ENCODE measurements at places on chromosomes 4 and X.

GRCh38 chr4:9849538-9849920 lies 68.1 kb downstream of the DRD5 start:
- H3K4me1 ChIP-seq, result peaks cover 1% of the 10 kb centered on the region
- H3K27ac ChIP-seq, result no peak overlapping the region
- no peaks in the 10 kb centered on the region for H3K27me3 ChIP-seq
- DNase-seq, result no peak
- H3K4me3 ChIP-seq, result no peak overlapping the region

DNA sequence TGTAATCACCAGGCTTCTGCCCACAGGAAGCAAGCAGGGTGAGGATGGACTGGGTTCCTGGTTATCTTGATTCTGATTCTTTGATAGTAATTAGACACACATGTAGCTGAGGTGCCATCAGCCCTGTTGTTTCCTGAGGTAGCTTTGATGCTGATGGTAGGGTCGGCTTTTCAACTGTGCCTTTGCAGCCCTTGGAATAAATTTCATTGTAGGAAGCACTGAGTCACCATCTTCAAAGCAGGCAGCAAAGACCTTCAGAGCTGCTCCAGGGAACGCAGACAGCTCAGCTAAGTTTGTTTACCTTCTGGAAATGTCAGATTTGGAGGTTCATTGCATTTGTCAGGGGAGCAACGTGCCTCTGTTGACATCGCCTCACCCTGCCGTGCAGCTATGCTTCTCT lies 135.4 kb downstream of the ASMT start:
- no peak overlapping the region for H3K27ac ChIP-seq
- H3K36me3 ChIP-seq, result no peaks in the 10 kb centered on the region
- H3K4me3 ChIP-seq, result no peak overlapping the region
- no peaks in the 10 kb centered on the region for H3K4me1 ChIP-seq

- no peaks in the 10 kb centered on the region for H3K27me3 ChIP-seq
- no peak overlapping the region for H3K4me3 ChIP-seq
- H3K4me1 ChIP-seq, result no peaks in the 10 kb centered on the region
- H3K36me3 ChIP-seq, result no peaks in the 10 kb centered on the region
- peak; percentile 18 for DNase-seq
- H3K27ac ChIP-seq, result no peak overlapping the region
These were observed 49.0 kb upstream of the TRAM1L1 start for GRCh38 chr4:117134386-117134785.

- H3K4me3 ChIP-seq, result no peak overlapping the region
- H3K27me3 ChIP-seq, result no peaks in the 10 kb centered on the region
- no peak overlapping the region for H3K27ac ChIP-seq
- DNase-seq, result no peak
These were observed 73.4 kb downstream of the NBDY start for GRCh38 chrX:56802428-56802827.

DNA sequence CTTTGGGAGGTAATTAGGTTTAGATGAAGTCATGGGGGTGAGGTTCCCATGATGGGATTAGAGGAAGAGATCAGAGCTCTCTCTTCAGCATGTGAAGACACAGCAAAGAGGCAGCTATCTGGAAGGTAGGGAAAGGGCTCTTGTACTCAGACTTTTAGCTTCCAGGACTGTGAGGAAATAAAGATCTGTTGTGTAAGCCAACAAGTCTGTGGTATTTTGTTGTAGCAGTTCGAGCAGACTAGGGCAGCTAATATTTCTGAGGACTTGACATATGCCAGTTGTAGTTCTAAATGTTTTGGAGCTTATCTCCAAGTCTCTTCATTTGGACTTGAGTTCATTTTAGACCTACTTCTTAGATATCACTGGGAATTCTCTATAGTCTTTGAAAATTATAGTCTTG lies 137.3 kb upstream of the PDE5A start:
- no peak for DNase-seq
- no peak overlapping the region for H3K4me3 ChIP-seq
- H3K4me1 ChIP-seq, result no peaks in the 10 kb centered on the region
- no peaks in the 10 kb centered on the region for H3K36me3 ChIP-seq

DNA sequence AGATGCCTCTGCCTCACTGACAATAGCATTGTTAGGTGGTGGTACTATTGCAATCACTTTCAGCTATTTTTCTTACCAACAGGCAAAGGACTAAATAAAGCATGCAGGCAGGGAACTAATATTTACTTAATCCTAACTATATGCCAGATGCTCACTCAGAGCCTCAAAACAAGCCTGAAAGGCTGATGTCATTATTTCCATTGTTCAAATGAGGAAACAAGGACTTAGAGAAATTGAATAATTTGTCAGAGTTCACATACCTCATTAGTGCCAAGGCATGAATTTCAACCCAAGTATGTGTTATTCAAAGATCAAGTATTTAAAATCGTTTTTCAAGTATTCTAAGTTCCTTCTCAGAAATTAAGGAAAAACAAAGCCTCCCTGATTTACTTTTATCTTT lies 374.9 kb upstream of the TECRL start:
- H3K27me3 ChIP-seq, result no peaks in the 10 kb centered on the region
- no peaks in the 10 kb centered on the region for H3K36me3 ChIP-seq
- H3K4me1 ChIP-seq, result no peaks in the 10 kb centered on the region
- no peak overlapping the region for H3K4me3 ChIP-seq
- no peak for DNase-seq
- H3K27ac ChIP-seq, result no peak overlapping the region

DNA sequence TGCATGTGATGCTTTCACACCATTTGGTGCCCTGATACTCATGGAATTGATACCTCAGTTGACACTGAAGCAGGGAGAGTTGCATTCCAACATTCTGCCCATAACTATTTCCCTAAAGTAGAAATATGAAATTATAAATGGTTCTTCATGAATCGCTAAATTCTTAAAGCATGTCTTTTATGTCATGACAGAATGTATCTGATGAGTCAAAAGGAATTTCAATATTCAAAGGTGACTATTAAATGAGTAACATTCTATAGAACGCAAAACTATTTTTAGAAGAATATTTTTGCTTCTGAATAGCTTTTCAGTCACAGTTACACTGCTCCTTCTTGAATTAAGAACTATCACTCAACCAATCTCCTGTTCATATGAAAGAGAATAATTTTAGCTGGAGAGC lies 152.8 kb downstream of the ADGRA3 start:
- no peak for DNase-seq
- H3K27me3 ChIP-seq, result no peaks in the 10 kb centered on the region
- no peak overlapping the region for H3K27ac ChIP-seq
- no peaks in the 10 kb centered on the region for H3K4me1 ChIP-seq
- no peaks in the 10 kb centered on the region for H3K36me3 ChIP-seq

DNA sequence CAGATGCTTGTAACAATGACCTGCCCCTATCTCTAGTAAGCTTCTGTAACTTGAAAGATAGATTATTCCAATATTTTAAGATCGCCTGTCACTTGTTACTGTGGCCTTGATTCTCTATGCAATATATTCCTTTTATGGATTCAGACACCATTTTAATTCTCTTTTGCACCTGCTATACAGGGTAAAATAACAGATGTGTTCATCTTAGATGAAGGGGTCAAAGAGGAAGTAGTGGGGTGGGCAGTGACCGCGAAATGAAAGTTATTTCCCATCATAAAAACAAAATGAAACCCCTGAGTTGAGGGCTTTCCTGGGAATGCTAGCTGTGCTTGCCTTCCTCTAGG lies 175.9 kb downstream of the TSPAN5 start:
- no peak overlapping the region for H3K4me3 ChIP-seq
- H3K4me1 ChIP-seq, result peaks cover 7% of the 10 kb centered on the region
- no peaks in the 10 kb centered on the region for H3K36me3 ChIP-seq
- no peak overlapping the region for H3K27ac ChIP-seq

GRCh38 chr4:94274912-94275311 lies 67.2 kb downstream of the SMARCAD1 start:
- H3K27ac ChIP-seq, result no peak overlapping the region
- H3K27me3 ChIP-seq, result no peaks in the 10 kb centered on the region
- H3K4me3 ChIP-seq, result no peak overlapping the region
- DNase-seq, result no peak
- H3K4me1 ChIP-seq, result no peaks in the 10 kb centered on the region

GRCh38 chr4:2712261-2712842 lies 43.8 kb downstream of the TNIP2 start:
- H3K4me3 ChIP-seq, result no peak overlapping the region
- H3K27ac ChIP-seq, result no peak overlapping the region
- no peaks in the 10 kb centered on the region for H3K4me1 ChIP-seq
- peak; percentile 25 for DNase-seq
- peaks cover 5% of the 10 kb centered on the region for H3K36me3 ChIP-seq

DNA sequence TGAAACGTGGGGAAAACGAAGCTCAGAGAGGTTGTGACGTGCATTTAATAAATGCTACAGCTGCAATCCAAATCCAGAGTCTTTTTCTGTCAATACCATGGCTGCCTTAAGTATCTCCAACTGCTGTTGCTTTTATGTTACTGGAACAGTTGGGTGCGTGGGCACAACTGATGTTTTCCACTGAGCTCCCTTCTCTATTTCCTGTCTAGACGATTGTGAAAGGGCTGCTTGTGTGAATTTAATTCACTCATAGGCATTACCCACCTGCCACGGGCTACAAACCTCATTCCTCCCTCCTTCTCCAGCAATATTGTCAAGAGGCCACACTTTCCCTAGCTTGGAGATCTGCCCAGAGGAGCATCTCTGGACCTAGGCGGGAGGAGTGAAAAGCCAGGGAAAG lies 526.0 kb downstream of the MID1IP1 start:
- DNase-seq, result no peak
- H3K4me1 ChIP-seq, result no peaks in the 10 kb centered on the region
- H3K27me3 ChIP-seq, result no peaks in the 10 kb centered on the region

DNA sequence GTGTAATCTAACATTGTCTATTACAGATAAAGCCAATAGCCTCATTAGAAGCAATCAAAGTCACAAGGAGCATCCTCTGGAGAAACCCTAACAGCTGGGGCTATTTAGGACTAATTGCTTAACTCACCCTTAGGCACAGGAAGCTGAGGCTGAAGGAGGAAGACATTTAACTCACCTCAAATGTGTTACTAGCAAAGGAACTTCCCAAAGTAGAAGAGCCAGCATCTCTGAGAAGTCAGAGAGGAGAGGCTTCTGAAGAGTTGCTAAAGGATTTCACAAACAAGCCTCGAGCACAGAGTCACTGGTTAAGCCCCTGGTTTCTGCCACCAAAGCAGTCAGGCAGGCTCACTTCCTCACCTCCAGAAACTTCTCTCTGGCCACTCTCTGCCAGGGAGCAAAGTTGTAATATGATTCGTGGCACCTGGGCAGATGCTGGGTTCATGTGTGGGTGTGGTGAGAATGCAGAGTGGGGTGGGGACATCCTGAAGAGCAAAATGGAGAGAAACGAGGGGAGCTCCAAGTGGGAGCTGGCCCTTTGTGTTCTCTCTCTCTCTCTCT lies 201.3 kb downstream of the HS6ST2 start:
- no peaks in the 10 kb centered on the region for H3K36me3 ChIP-seq
- no peak for DNase-seq
- no peak overlapping the region for H3K4me3 ChIP-seq
- peaks cover 5% of the 10 kb centered on the region for H3K4me1 ChIP-seq

GRCh38 chrX:48972220-48973164 lies 848 bp upstream of the KCND1 start:
- no peak overlapping the region for H3K27ac ChIP-seq
- H3K4me3 ChIP-seq, result peak overlapping the region; percentile 49
- H3K4me1 ChIP-seq, result no peaks in the 10 kb centered on the region
- no peak for DNase-seq
- peaks cover 13% of the 10 kb centered on the region for H3K36me3 ChIP-seq
- H3K27me3 ChIP-seq, result no peaks in the 10 kb centered on the region

- H3K4me3 ChIP-seq, result no peak overlapping the region
- no peaks in the 10 kb centered on the region for H3K36me3 ChIP-seq
- H3K27me3 ChIP-seq, result no peaks in the 10 kb centered on the region
These were observed 15.7 kb downstream of the PRKX start for GRCh38 chrX:3697701-3698279.

DNA sequence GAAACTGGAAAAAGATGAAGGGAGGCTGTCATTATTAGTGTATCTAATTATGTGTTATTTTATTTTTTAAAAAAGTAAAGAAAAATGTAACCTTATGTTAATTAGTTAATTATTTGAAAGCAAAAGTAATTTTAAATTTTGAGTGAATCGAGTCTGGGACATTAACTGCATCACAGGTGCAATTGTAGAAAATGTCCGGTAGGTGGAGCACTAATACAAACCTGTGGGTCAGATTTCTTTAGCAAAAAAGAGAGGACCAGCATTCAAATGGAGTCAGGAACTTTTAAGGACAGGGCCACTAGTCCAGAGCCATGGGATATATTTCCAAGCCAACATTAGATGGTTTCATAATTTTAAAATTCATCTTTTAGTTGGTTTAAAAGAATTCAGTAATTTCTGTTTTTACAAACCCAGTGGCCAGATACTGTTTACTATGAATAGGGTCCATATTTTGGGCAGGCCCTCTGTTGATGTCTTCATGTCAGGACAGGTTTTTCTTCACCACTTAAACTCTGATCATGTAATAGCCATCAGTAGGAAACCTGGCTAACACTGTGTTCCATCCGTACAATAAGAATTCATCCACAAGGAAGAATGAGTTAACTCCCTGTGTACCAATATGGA lies 27.2 kb downstream of the BST1 start:
- no peaks in the 10 kb centered on the region for H3K27me3 ChIP-seq
- no peaks in the 10 kb centered on the region for H3K4me1 ChIP-seq
- H3K36me3 ChIP-seq, result no peaks in the 10 kb centered on the region
- H3K27ac ChIP-seq, result no peak overlapping the region

GRCh38 chrX:150536455-150537116 lies 31.8 kb upstream of the MTM1 start:
- H3K4me1 ChIP-seq, result no peaks in the 10 kb centered on the region
- H3K27me3 ChIP-seq, result no peaks in the 10 kb centered on the region
- H3K36me3 ChIP-seq, result no peaks in the 10 kb centered on the region
- no peak overlapping the region for H3K4me3 ChIP-seq
- no peak for DNase-seq
- H3K27ac ChIP-seq, result no peak overlapping the region

GRCh38 chrX:48753708-48754228 lies 7.8 kb upstream of the GLOD5 start:
- H3K36me3 ChIP-seq, result no peaks in the 10 kb centered on the region
- no peaks in the 10 kb centered on the region for H3K27me3 ChIP-seq
- H3K4me1 ChIP-seq, result no peaks in the 10 kb centered on the region

DNA sequence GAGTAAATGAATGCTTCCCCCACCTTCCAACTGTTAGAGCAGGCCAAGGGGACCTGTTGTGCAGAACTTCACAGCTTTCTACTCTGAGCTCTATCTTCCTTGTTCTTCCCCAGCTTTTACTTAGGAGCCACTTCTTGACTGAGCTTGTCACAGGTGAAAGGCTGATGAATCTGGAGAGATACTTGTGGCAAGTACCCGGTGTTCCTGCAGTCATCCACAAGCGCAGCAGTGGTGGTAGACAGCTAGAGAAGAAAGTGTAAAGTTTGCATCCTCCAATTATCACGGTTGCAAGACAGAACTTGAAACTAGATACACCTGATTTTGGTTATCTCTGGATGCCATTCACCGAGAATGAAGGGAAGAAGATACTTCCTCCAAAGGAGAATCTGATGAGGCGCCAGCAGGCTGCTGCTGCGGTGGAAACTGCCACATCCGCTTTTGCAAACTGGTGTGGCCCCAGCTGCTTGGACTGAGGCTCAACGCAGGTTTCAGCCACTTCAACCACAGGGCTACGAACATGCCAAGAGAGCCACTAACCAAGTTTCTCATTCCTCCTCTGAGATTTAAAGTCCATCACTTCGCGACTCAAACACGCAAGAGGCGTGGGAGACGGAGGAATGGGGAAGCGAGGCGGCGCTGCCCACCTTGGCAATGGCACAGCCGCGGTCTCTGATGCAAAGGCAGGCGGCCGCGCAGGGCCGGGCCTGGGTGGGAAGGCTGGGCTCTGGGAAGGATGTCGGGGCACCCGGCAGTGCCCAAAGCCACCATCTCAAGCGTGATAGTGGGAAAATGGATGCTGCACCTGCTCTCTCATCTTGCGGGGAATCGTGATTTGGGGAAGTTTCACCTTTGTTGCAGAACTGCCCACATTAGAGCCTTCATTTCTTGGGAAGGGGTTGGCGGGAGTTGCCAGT lies 1.3 kb upstream of the FHIP1A start:
- no peak overlapping the region for H3K27ac ChIP-seq
- H3K4me3 ChIP-seq, result peak overlapping the region; percentile 70
- H3K27me3 ChIP-seq, result no peaks in the 10 kb centered on the region
- no peak for DNase-seq

Measured in iPS DF 6.9 (cell line).